ENCODE measurements at places on chromosomes 12 and 14.
A peak's percentile ranks its signal among the peaks of the same experiment; 100 is the strongest.

DNA sequence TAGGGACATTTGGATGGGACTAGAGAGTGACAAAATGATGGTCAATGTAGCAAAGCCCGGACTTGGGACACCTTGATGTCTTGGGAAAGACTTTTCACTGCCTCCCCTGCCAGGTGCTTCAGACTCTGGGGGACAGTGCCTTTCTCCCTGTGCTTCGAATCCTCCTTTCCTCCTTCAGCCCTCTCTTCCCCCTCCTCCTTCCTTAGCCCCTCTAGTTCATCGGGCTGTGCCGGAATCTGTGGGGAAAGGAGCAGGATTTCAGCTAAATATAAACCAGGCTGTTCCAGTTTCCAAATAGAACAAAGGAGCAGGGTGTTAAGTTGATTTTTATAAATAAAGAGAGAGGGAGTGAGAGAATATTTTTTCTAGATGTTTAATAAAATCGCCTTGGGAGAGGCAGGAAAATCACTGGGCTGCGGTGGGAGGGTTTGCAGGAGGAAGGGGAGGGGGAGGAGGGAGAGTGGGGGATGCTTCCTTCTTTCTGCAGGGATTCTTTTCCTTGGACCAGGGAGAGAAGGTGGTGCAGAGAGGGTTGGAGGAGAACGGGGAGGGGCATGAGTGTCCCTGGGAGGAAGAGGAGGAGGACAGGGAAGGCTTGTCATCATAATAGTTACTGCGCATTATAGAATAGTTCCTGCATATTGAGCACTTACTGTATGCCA lies 21.3 kb upstream of the CABP1 start:
- no peak for DNase-seq

- no peak for DNase-seq
Observed at GRCh38 chr12:107656302-107656701, 29.3 kb upstream of the PWP1 start.

DNA sequence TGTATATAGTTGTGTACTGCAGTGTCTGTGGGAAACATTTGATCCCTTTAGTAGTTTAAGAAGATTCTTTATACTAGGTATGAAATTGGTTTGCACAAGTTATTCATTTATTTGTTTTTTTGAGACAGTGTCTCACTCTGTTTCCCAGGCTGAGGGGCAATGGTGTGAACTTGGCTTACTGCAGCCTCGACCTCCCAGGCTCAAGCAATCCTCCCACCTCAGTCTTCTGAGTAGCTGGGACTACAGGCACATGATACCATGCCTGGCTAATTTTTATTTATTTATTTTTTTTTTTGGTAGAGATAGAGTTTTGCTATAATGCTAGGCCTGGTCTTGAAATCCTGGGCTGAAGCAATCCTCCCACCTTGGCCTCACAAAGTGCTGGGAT lies 209.4 kb downstream of the RASSF9 start:
- no peak for DNase-seq

GRCh38 chr12:104772336-104772735 lies 185.8 kb downstream of the SLC41A2 start:
- DNase-seq, result no peak

DNA sequence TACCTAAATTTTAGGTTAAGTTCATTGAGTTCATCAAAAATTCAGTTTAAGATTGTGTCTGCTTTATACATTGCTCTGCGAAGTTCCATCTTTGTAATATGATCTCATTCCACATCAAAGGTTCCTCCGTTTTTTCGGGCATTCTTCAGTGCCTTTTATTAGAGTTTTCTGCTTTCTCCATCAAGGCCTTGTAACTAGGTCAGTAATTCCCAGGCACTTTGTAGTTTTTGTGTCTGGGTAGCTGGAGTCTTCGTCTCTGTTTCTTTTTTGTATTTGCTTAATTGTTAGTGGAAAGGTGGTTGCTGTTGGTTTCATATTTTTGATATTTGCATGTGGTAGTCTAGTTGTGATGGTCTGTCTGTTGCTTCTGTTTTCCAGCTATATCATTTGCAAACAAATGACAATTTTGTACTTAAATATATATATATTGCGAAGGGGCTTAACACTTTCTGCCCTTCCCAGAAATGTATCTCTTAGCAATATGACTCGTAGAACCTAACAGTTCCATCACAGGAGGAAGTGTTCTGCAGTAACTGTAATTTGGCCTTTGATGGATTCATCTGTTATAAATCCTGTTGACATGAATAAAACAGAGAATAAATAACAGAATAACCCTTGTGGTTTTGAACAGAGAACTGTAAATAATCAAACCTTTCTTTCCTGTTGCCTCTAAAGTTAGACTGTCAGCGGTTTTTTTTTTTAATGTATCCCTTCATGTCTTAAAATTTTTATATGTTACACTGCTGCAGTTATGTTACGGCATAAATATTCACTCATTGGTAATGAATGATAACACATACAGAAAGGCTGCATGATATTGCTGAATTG lies 88.4 kb upstream of the DYNC1H1 start:
- no peak for DNase-seq

DNA sequence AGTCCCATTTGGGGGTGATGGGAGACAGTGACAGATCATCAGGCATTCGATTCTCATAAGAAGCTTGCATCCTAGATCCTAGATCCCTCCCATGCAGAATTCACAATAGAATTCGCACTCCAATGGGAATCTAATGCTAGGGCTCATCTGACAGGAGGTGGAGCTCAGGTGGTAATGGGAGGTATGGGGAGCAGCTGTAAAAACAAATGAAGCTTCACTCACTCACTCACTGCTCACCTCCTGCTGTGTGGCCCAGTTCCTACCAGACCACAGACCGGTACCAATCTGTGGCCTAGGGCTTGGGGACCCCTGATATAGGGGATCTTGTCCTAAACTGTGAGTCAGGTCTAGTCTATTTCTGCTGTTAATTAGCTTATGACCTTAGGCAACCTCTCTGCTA lies 40.1 kb upstream of the EPS8 start:
- no peak for DNase-seq

DNA sequence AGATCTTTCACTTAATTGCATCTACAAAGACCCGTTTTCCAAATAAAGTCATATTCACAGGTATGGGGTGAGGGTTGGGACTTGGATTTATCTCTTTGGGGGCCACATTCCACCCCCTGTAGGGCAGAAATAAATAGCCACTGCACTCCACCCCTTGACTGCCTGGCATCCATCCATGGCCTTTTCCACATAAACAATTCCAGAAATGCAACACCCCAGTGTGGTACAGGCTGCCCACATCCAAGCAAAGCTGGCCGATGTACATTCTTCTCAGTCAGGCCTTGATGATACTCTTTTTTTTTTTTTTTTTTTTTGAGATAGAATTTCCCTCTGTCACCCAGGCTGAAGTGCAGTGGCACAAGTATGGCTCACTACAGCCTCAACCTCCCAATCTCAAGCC lies 12.9 kb downstream of the DGLUCY start:
- DNase-seq, result no peak

GRCh38 chr14:89276424-89276975 lies 140.5 kb downstream of the FOXN3 start:
- DNase-seq, result no peak

GRCh38 chr12:46908936-46909635 lies 83.3 kb upstream of the SLC38A4 start:
- DNase-seq, result no peak

DNA sequence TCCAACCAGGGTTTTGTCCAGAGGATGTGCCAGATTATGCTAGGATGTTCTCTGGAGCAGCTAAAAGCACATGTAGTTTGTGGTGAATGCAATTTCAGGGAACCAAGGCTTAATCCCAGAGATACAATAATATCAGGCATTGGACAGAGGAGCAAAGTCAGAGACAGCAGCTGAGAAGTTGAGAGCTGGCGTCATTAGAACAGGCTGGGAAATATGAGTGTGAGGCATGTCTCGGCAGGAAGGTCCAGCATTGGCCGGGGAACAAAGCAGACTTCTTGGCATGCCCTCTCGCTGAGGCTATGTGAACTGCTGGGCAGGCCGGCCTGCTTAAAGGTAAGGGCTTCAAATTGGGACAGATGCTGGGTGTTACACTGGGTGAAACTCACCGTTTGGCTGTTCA lies 125.4 kb downstream of the CAND1 start:
- peak; percentile 90 for DNase-seq

- peak; percentile 17 for DNase-seq
Observed at GRCh38 chr14:84825481-84826251, 704.3 kb upstream of the FLRT2 start.

DNA sequence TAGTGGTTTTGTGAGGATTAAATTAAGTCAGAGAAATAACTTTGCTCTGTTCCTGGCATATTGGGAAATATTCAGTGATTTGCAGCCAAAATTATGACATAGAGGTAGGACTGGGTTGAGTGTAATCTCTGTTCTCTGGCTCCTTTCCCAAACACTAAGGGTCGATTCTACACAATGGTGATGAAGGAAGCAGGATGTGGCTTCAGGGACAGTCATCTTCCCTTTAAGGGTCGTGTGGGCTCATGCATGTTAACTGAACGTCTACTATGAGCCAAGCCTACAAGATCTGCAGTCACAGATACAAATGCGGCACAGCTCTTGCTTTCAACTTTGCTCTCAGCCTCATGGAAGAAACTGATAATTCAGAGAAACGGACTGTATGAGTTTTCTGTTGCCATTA lies 381.6 kb downstream of the VRK1 start:
- no peak for DNase-seq

DNA sequence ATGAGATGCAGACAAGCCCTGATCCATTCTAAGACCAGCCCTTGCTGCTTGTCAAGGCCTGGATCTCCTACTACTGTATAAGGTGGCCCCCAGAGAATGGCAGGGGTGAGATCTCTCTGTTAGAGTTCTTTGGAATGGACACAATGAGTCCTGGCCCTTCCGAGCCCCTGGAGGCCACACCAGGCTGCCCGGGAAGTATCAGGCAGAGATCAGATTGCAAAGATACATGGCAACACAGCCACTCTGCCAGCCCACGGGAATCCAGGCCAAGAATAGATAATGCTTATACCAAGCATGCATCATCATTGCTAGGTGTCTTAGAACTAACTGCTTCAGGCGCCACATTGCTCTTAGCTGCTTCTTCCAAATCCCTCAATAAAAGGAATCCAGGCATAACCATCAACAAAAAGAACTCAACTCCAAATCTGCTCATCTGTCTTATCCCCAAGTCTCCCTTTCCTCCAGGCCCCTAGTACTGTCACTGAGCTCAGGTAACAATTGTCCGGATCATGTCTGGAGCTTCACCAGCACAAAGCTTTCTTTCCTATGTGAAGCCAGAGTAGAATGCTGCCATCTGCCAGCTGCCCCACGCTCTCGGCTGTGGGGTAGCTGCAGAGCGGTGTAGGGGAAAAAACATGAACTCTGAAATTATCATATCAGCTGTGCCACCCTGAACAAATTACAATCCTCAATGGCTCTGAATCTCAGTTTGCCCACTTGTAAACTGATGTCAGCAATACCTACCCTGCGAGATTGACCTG lies 5.5 kb upstream of the VASH1 start:
- no peak for DNase-seq

- peak; percentile 24 for DNase-seq
Observed at GRCh38 chr14:56555921-56556570, 23.6 kb upstream of the TMEM260 start.

DNA sequence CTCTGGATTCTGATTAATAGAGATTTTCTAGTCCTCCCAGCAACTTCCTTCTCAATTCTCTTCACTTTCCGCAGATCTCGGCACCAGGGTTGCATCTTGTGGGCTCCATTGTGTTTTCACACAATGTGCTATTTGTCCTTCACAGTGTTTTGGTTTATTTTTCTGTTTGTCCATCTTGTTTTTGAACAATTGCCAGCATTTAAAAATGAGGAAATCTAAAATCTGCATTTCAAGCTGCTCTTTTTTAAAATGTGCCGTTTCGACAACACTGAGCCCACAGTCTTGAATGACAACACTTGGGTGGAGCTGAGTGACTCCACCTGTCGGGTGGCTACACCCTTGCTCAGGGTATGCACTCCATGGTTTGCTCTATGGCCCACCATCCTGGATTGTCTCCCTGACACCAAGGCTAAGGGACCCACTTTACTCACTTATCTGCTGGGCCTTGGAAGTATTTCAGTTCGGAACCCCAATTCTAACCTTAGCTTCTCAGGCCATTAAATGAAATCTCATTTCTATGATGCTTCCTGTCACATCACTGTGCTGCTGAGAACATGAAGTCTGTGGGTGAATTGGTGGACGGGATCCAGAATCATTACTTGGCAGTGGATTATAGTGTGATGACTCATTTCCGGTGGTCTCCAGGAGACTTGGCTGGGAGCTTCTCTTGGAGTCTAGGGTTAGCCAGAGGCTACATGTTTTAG lies 3.4 kb upstream of the MYRFL start:
- DNase-seq, result peak; percentile 12

DNA sequence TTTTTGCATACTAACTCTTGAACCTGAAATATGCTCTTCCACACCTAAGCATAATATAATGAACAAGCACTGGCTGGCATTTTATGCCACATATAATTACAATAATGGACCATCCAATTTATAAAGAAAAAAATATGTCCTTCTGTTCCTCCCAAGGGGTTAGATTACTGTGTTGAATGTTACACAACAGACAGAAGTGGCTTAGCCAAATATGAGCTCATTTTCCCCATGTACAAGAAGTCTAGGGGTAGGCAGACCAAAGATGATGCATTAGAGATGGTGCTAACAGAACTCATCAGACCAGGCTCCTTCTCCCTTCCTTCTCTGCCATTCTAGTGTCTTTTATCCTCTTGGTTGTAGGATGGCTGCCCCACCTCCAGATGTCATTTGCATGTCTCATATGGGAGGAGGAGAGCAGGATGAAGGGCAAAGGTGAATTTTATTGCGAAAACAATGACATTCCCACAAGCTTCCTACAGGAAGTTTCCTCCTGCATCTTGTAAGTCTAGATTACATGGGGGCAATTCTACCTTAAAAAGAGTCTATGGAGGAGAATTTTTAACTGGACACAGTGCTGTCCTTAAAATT lies 43.9 kb upstream of the SLC2A13 start:
- no peak for DNase-seq

All from AG20443 (cell line).